ENCODE measurements at places on chromosomes 12 and 14.

DNA sequence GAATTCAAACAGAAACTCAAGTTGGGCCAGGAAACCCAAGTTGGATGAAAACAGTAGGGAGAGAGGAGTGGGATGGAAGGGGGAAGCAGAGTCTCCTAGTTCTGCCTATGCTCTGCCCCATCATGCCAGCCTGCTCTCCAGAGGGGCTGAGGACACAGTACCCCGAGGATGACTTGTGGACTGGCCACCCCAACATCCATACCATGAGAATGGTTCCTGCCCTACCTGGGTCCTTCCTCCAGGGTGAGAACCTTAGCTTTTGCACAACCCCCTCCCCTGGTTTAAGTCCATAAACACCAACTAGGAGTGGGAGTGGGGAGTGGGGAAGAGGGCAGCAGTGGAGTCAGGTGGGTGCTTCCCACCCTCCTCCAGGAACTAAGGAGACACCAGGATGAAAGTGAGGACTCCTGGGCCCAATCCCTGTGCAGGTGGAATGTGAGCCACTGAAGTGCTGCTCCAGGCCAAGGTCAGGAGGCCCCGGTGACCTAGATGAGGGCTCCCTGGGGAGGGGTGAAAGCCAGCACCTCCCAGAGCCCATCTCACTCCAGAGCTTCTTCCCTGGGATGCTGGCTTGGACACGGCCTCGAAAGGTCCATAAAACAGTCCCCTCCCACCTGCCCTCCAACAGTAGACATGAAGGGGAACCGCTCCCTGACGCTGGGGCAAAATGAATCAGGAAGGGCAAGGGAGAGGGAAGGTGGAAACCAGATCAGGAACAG, 6.6 kb downstream of the ZNF385A start:
- DNase-seq, result no peak

- no peak for DNase-seq
These were observed 18.7 kb upstream of the RNF212B start for GRCh38 chr14:23219075-23219474.

DNA sequence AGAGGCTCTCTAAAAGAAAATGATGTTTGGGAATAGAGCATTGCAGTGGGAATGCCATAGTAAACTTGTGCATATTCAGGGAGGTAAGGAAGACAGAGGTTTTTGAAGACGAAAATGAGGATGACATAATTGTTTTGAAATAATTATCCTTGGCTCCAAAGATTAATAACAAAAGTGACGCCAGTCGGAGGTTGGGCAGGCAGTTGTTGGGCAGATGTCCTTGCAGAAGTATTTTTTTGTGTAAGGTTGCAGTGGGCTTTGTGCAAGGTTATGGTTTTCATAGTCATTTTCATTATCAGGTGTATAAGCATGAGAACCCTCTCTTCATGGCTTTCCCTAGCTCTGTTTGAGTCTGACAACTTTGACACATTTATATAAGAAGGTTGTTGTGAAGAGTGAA, 35.3 kb downstream of the METAP2 start:
- DNase-seq, result no peak

- DNase-seq, result no peak
These were observed 18.4 kb downstream of the SETD3 start for GRCh38 chr14:99462210-99462609.

- no peak for DNase-seq
These were observed 53.8 kb downstream of the SDR9C7 start for GRCh38 chr12:56880125-56880992.
